ENCODE measurements at places on chromosomes 6 and 20. TPM values are rescaled to one million over a fixed set of nuclear protein-coding genes. Genes with fewer than 3 reads are reported as not detected.

LAMA2 gene
- 33.6 TPM for polyA plus RNA-seq

HLA-DOB gene
- 0.16 TPM for polyA plus RNA-seq

PLA2G7 gene
- polyA plus RNA-seq = 2.8 TPM

TFAP2C gene
- 0.83 TPM for polyA plus RNA-seq

DNPH1 gene
- 85.0 TPM for polyA plus RNA-seq

TCEA2 gene
- 89.4 TPM for polyA plus RNA-seq

IRF4 gene
- polyA plus RNA-seq = 0.24 TPM

CRISP1 gene
- not detected for polyA plus RNA-seq

SFTA2 gene
- polyA plus RNA-seq = 1.2 TPM

TNXB gene
- 7.9 TPM for polyA plus RNA-seq

ISM1 gene
- 3.9 TPM for polyA plus RNA-seq

FAM83D gene
- 12.0 TPM for polyA plus RNA-seq

MRPS10 gene
- 41.6 TPM for polyA plus RNA-seq

MLIP gene
- polyA plus RNA-seq = 0.52 TPM

ARMH2 gene
- polyA plus RNA-seq = not detected

TPBG gene
- polyA plus RNA-seq = 31.0 TPM

CHRNA4 gene
- polyA plus RNA-seq = 11.4 TPM

PHACTR1 gene
- 13.6 TPM for polyA plus RNA-seq

FANCE gene
- polyA plus RNA-seq = 9.5 TPM

CENPW gene
- polyA plus RNA-seq = 22.1 TPM

EBF4 gene
- 24.6 TPM for polyA plus RNA-seq

Data from renal cortex interstitium (tissue), 15 donors.